ENCODE measurements at places on chromosomes 1 and 21. TPM values are rescaled to one million over a fixed set of nuclear protein-coding genes. Genes with fewer than 3 reads are reported as not detected.

The MRPL39 gene
- total RNA-seq = 16.8 TPM

The ATP1A2 gene
- 86.0 TPM for total RNA-seq

The AKR1A1 gene
- 35.3 TPM for total RNA-seq

The PDZK1 gene
- 7.4 TPM for total RNA-seq

The THEM5 gene
- total RNA-seq = not detected

The LYPD8 gene
- not detected for total RNA-seq

The MAP3K21 gene
- total RNA-seq = 2.8 TPM

The AADACL4 gene
- total RNA-seq = not detected

The B3GALT2 gene
- 0.21 TPM for total RNA-seq

The LCE3E gene
- not detected for total RNA-seq
